ENCODE measurements at places on chromosomes 5 and 9.

DNA sequence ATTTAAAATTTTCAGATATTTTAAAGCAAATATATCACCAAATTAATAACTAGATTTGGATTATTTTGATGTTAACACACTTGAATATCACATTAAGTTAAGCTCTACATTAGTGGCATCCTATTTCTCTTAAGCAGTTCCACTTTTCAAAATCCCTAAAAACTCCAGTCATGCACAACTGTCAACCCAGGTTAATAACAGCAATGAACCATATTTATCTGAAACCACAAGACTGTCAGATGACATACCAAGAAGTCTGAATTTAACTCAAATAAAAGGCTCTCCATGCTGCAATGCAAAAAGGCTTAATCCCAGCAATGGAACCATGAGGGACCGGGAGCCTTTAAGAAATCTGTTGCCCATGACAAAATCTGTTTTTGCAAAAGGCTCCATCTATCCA lies 27.5 kb downstream of the FNIP1 start:
- DNase-seq, result no peak

DNA sequence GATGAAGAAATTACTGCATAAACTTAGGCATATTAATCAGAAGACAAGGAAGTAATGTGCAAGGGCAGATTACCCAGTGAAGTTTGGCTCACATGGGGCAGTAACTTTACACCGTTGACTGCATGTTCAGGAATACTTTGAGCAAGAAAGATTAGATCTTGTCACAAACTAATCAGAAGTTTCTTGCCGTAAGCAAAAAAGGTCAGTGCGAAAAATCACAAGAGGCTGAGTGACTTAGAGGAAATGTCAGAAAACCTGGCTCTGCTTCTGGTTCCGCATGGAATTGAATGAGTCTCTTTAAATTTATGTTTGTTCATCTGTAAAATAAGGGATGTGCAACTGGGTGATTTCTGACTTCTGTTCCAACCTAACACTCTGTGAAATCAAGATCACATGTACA lies 64.4 kb downstream of the PARP8 start:
- DNase-seq, result no peak

DNA sequence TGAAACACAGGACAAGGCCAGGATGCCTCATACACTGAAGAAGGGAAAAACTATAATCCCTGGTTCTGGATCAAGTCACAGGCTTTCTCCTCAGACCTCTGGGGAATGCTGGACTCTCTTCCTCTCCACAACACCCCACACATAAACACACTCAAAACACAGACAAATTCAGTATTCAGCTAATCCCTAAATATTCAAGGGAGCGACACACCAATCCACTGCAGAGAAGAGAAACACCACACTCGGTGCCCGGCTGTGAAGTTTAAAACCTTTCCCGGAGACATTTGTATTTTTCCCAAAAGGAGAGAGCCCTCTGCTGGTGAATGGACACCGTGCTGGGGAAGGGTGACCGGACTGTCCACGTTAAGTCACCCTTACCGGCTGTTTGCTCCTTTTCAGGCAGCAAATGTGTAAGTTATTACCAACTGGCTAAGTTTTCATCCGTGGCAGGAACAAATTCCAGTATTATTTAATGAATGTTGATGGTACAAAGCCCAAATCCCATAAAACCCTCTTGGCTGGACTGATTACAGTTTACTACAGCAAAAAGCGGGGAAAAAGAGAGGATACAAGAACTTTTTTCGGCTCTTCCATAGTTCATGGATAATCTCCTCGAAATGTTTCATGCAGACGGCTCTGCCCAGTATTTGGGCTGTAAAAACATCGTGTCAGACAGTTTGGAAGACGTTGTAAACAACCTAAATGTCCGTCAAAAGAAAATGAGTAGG lies 130.9 kb upstream of the SLC30A5 start:
- DNase-seq, result no peak

GRCh38 chr9:78898234-78898633 lies 601.3 kb downstream of the PSAT1 start:
- no peak for DNase-seq

- no peak for DNase-seq
Observed at GRCh38 chr5:127758766-127759283, 55.6 kb downstream of the CCDC192 start.

- no peak for DNase-seq
Observed at GRCh38 chr9:27939186-27939585, 365.9 kb upstream of the C9orf72 start.

DNA sequence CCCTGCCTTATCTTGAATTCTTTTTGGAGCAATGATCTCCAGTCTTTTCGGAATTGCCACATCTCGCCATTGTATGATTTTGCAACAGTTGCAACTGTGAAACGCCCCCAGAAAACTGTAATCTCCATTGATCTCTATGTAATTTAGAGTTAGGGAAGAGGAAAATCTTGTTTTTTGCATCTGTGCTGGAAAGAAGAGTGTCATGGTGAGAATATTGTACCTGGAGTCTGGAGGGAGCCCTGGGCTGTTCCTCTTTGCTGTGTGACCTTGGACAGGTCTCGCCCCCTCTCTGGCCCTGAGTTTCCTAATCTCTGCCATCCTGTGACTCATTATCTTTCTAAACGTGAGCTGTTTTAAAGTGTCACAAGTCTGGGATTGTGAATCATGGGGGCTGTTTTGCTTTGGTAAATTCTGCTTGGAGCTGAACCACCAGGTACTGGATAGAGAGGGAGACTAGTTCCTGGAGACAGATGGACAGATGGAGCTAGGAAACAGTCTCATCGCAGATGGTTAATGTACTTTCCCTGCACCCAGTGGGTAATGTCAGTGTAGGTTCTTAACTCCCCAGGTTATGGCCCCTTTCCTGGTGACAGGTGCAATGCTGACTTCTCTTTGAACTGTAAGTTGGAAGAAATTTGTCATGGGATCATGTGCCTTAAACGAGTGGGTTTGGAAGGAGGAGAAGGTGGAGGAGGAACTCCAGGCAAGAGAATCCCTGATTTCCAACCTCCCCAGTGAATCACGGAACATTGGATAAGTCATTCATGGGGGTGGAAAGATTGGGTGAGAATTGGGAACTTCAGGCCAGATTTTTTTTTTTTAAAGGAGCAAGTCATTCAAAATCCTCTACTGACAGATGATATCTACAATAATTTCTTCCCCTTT lies 19.6 kb downstream of the PPARGC1B start:
- DNase-seq, result no peak

- no peak for DNase-seq
Observed at GRCh38 chr9:124855944-124856765, 2.9 kb downstream of the WDR38 start.

DNA sequence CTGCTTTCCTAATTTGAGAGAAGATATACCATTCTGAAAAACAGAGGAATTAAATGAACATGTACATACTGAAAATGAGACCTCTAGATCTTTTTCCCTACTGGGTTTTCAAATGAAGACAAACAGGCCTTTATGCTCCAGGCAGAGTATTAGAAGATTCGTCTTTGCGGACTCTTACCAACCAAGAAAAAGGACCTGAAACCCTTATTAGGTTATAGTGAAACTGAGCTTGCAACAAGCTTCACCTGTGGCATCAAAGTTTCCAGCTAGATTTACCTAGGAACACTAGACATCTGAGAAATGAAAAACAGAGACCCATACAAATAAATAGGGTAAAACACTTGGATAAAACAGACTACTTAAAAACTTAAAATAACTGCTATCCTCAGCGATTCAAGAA lies 46.3 kb downstream of the SMIM15 start:
- DNase-seq, result no peak

- DNase-seq, result no peak
Observed at GRCh38 chr5:145585-146323, 45.5 kb upstream of the LRRC14B start.

DNA sequence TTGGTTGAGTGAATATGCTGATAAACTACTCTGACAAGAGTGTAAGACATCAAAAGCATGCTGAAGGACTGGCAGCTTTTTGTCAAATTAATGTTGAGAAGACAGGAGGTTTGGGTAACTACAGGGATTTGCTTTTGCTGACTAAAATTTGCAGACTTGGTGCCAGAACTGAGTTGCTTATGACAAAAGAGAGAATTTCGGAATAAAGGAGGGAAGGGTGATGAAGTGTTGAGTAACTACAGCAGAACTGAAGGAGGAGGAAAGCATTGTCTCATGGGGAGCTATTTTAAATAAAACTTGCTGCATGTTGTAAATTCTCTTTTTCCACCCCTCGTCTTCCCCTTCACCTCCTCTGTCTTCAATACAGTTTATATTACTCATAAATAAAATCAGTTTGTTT lies 296.1 kb downstream of the YTHDC2 start:
- DNase-seq, result no peak

DNA sequence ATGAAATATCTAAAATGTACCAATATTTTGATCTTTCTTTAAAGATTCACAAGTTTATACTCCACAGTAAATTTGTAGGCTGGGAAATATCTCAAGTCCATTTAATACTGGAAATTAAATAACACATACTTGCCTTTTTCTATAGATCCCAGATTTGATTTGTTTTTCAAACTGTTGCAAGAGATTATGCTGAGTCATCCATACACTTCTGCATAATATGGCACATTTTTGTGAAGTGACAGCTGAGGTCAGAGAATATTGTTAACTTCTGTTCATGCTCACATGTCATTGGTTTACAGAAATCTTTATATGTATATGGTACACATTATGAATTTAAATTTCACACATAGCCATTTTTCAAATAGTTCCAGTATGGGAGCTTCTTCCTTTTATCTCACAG lies 1066.3 kb upstream of the NUDT12 start:
- DNase-seq, result no peak

- no peak for DNase-seq
Observed at GRCh38 chr9:88880199-88880598, 111.1 kb upstream of the S1PR3 start.

GRCh38 chr9:82201196-82201595 lies 212.6 kb downstream of the SPATA31D1 start:
- no peak for DNase-seq

GRCh38 chr9:112378328-112379176 lies 1.4 kb upstream of the HSDL2 start:
- no peak for DNase-seq

- DNase-seq, result no peak
Observed at GRCh38 chr5:3428334-3428733, 167.3 kb upstream of the IRX1 start.

GRCh38 chr9:95283673-95284072 lies 33.8 kb downstream of the FANCC start:
- DNase-seq, result no peak

DNA sequence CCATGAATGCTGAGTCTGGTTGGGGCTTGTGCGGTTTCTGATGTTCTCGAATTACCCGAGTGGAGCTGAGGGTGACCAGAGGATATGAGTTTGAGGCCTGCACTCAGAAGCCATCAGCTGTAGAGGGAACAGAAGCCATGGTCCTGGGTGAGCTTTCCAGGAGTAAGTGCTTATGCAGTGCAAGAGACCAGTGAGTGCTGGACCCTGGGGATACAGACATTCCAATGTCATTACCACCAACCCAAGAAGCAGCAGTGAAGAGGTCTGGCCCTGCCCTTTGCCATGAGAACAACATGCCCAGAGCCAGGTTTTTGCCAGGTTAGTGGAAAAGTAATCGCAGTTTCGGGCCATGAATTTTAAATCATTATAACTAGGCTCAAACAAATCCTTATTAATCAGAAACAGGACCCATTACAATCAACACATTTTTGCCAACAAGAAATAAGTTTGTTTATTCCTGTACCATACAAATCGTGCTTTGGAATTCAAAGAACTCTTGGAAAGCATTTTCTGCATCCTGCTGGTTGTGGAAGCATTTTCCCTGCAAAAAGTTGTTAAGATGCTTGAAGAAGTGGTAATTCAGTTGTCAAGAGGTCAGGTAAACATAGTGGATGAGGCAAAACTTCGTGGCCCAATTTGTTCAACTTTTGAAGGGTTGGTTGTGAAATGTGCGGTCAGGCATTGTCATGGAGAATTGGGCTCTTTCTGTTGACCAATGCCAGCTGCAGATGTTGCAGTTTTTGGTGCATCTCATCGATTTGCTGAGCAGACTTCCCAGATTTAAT lies 154.6 kb downstream of the SYK start:
- DNase-seq, result no peak

- no peak for DNase-seq
Observed at GRCh38 chr5:42874621-42875198, 63.0 kb upstream of the SELENOP start.

DNA sequence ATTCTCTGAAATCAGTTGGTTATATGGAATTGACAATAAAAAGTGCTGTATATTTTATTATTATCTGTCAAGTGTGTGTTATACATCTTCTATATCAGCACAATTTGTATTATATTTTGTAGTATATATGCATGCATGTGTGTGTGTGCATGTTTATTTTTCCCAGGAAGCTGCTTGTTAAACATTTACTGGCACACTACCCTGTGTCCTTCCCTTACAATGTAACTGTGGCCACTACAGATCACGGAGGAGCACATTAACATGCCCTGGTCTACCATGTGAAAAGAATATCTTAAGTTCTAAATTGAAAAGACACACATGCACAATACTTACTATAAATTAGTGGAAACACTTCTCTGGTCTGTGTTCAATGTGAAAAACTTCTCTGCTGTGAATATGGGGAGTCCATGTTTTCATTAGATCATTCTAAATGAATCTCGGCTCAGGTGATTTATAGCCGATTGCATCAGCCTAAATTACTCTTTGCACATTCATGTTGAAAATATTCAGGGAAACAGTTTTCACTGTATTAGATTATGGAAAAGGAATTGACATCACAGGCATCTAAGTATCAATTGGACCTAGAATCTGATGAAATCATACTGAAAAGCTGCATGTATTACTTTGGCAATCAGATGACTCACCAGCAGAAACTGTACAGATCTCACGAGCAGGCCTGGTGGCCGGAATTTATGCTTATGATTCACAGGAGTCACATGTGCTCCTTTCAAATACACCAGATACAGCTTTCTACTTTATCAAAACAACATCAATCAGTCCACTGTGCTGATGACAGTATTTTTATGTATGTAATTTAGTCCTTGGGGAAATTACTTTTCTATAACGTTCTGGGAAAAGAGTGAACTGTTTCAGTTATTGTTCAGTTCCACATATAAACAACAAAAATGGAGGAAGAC lies 39.4 kb downstream of the LURAP1L start:
- no peak for DNase-seq

- DNase-seq, result no peak
Observed at GRCh38 chr9:31733166-31733565, 651.3 kb upstream of the ACO1 start.

DNA sequence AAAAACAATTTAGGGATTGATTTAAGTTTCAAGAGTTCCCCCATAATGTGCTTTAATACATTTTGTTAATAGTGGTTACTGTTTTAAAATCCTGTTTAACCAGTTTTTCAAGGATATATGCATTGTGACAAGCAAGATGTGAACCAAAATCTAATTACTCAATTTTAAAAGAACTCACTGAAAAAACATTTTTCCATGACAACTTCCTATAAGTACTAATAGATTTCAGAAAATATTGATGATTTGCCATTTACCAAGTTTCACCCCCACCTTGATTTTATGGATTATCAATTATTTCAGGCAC lies 4.9 kb upstream of the DNAJC21 start:
- no peak for DNase-seq

Measured in activated CD4-positive, alpha-beta T cell treated with anti-CD3 and anti-CD28 coated beads for 1 hour (primary cell).